ENCODE measurements at places on chromosomes 5 and 9.
A peak's percentile ranks its signal among the peaks of the same experiment; 100 is the strongest.

DNA sequence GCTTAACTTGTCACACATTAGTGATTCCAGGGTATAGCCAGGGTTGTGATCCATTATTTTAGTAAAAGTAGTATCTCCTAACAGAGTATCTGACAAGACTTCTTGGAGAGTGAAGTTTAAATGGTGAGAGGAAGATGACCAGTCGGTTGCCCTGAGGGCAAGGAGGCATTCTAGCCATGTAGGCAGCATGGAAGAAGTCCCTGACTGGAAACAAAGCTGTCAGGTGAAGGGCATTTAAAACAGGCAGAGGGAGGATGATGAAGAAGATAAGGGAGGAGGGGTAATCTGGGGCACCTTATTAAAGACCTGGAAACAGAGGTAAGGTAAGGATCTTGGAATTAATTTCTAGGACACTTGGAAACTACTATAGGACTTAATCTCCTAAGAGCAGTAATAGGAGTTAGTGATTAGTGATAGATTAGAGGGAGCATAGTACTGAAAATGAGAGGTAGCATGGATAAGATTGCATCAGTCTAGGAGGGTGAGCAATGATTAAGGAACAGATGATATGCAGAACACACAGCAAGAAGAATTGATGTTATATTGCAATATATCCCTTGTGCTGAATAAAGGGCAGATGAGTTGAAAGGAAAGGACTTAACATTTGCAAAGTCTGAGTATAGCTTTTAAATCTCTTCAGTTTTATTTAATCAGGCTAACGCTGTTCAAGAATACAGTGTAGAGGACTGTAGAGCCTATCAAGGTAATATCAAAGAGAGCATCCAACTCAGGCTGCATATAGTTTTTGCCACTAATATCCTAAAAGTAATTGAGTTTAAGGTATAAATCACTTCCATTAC lies 9.6 kb downstream of the KIF2A start:
- DNase-seq = no peak

GRCh38 chr9:35140093-35140492 lies 21.7 kb upstream of the UNC13B start:
- no peak for DNase-seq

GRCh38 chr9:94054716-94055115 lies 29.5 kb upstream of the PTPDC1 start:
- no peak for DNase-seq

GRCh38 chr5:79130781-79131180 lies 19.2 kb downstream of the BHMT start:
- no peak for DNase-seq

GRCh38 chr9:135792268-135793128 lies 90.5 kb downstream of the KCNT1 start:
- DNase-seq = no peak

- DNase-seq = no peak
Observed at GRCh38 chr9:71108937-71109336, 12.5 kb downstream of the TRPM3 start.

DNA sequence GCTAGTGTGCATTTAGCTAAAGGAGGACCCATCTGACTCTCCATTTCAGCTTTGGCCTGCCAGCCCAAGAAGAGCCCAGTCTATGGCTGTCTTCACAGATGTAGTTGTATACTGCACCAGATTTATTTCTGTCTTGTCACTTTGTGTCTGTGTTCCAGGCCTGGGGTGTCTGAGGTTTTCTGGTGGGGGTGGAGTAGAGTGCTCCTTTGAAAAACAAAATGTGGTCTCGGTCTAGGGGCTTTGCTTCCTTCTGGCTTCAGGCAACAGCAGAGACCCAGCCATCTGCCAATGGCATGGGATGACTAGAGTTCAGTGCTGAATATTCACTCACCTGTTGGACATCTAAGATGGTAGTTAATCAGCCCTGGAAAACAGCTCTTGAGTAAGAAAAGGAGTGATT lies 10.9 kb downstream of the IGIP start:
- DNase-seq = no peak

DNA sequence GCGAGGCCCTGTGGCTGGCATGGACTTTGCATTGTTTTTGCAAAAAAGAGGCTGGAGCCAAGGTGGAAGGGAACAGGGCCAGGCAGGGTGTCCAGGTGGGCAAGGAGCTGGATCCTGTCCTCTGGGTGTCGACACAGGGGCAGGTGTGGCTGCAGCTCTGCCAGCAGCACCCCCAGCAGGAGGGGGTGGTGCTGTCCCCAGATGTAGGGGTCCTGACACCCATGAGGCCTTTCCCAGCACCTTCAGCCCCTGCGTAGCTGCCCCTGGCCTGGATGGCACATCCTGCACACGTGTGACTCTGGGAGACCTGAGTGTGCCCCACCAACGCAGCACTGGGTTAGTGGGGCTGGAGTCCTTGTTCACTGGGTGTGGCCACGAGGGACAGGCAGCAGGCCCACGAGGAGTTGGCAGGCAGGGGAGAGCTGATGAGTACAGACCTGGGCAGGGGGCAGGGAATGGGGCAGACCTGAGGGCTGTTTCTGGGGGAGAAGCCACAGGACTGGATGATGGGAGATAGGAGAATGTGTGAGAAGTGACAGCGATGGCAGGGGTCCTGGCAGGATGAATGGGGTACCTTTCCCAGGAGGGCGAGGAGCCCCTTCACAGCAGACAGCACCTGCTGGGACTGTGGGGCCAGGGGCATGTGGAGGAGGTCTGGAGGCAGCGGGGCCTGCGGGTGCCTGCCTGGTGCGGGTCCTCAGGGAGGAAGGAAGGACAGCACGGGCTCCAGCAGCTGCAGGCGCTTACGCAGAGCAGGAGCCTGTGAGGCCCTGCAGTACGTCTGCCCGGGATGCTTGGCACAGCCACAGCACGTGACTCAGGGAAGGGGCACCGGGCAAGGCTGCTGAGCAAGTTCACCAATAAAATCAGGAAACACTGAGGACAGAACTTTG lies 3.6 kb upstream of the RASGEF1C start:
- no peak for DNase-seq

DNA sequence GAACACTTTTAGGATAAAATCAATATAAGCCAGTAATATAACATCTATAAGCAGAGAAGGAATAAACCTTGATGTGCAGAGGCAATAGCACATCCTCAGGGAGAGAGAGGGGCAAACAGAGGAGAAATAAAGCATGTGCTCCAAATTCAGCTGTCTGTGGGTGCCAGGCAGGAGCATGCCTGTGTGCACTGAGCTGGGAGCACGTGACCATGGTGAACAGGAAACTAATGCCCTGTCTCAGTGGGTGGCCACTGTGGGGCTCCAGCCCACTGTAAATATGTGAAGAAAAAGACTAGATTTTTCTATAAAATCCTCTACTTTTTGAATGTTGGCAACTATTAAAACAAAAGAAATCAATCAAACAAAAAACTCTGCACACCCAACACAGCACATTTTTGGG lies 55.3 kb downstream of the FYB1 start:
- DNase-seq = peak; percentile 59

- no peak for DNase-seq
Observed at GRCh38 chr5:170113522-170113900, 7.8 kb downstream of the FOXI1 start.

DNA sequence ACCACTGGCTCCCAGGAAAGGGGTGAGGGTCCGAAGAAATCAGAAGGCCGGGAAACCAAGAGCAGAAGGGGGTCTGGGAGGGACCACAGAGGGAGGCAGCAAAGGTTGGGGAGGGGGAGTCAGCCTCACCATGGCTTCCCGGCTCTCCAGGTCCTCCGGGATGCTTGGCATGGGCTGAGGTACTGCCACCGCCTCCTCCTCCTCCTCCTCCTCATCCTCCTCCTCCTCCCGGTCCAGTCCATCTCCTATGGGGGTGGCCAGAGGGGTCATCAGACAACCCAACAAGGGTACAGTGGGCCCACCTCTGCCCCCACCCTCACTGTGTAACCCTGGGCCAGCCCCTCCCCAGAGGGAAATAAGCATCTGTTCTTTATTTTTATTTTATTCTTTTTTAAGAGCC lies 17.5 kb downstream of the GOLGA2 start:
- DNase-seq = no peak

DNA sequence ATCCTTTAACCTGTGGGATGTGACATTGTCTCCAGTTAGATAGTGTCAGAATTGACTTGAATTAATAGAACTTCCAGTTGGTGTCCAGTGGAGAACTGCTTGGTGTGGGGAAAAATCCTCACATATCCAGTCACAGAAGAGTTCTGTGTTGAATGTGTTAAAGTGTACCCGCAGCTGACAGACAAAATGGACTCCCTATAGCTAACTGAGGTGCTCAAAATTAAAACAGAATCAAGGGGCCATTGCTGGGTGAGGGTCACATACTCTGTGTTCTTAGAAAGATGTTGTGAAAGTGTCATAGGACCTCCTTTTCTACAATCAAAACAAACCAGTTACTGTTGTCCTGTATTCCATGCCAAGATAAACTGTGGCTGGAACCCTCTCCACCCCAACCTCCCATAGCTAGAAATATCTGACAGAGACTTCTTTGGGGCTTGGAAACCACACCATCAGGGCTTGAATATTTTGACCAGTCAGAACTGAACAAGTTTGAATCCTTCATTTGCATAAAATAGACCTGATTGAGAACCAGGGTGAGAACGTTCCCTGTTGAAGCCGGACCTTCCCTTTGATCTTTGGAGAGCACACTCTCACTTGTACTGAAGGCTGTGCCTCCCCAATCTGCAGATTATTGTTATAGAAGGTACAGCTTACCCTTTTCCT lies 164.0 kb upstream of the ZNF608 start:
- DNase-seq = no peak

GRCh38 chr9:18531136-18532065 lies 57.4 kb downstream of the ADAMTSL1 start:
- DNase-seq = no peak

DNA sequence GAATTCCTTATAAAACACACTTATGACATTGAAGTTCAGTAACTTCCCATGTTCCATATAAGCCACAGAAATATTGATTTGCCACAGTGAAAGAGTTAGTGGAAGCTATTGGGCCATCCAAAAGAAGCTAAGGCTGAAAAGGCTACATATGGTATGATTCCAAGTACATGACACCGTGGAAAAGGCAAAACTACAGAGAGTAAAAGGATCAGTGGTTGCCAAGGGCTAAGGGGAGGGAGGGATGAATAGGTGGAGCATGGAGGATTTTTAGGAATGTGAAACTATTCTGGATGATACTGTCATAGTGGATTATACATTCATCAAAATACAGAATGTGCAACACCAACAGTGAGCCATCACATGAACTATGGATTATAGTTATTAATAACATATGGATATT lies 109.7 kb downstream of the F2RL2 start:
- no peak for DNase-seq

- no peak for DNase-seq
Observed at GRCh38 chr9:16501726-16502125, 368.7 kb downstream of the BNC2 start.

GRCh38 chr5:108201721-108202120 lies 180.2 kb downstream of the FBXL17 start:
- no peak for DNase-seq

- no peak for DNase-seq
Observed at GRCh38 chr9:15086778-15087324, 176.6 kb upstream of the FREM1 start.

GRCh38 chr5:133706506-133707430 lies 94.4 kb upstream of the FSTL4 start:
- DNase-seq = no peak

DNA sequence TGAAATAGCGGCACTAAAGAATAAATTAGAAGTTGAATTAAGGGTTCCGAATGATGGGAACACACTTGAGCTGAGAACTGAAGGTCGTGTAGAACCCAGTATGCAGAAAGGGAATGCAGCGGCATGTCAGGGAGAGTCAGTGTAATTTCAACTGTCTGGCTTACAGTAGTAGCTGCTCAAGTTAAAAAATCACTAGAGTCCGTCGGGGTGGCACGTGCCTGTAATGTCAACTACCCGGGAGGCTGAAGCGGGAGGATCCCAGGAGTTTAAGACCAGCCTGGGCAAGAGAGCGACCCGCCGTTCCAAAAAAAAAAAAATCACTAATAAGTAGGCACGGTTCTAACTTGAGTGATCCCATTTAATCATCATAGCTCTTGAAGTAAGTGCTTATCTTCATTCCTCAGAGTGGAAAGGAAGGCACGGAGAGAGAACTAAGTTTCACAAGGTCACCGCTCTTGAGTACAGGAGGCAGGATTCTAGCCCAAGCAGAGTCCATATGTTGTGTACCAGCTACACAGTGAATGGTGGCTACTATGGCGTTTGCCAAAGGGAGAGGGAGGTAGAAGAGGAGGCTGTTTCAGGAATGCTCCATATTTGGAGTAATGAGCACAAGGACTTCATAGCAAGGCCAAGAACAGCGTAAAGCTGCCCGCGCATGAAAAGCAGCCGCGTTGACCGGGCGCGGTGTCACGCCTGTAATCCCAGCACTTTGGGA lies 831 bp downstream of the RMRP start:
- DNase-seq = no peak

- DNase-seq = no peak
Observed at GRCh38 chr5:4216142-4216541, 620.5 kb downstream of the IRX1 start.

DNA sequence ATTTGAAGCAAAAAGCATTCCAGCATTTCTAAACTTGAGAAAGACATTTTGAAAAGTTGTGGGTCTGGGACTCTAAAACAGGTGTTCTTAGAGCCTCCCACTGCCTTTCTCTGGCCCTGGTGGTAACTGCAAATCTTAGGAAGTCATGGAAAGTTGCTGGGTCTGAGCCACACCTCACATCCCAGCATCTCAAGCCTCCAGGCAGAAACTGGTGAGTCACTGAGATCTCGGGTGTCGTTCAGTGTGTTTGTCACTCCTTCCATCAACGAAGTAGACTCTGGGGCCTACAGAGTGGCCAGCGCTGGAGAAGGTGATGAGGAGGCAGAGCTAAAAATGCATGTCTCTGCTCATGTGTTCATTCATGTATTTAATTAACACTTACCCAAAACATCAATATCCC lies 59.6 kb upstream of the C5orf58 start:
- DNase-seq = no peak

DNA sequence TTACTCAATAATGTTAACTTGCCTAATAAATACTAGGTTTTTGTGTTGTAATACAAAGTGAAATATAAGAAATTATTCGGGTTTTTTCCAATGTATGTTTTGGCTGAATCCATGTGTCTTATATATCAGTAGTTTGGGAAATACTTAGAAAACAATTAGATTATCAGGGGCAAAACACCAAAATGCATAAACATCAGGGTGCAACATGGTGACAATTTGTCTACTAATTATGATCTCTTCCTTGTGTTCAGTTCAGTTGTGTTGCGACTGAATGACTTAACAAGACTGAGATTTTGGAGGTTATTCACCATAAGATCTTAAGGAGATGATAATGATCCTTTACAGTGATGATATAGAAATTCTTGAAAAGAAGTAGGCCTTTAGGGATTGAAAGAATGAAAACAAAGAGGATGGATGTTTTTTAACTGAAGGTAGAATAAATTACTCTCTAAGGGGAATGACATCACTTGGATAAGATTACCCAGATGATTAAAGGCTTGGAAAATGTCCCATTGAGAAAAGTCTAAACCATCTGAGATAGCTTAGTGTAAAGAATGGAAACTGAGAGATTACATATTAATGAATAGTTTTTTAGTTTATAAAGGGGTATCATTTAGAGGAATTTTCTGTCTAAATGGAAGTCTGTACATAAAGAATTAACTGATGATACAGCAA lies 415.8 kb downstream of the SPATA31D1 start:
- no peak for DNase-seq
